ENCODE measurements at places on chromosomes 13 and 19.
A peak's percentile ranks its signal among the peaks of the same experiment; 100 is the strongest.

DNA sequence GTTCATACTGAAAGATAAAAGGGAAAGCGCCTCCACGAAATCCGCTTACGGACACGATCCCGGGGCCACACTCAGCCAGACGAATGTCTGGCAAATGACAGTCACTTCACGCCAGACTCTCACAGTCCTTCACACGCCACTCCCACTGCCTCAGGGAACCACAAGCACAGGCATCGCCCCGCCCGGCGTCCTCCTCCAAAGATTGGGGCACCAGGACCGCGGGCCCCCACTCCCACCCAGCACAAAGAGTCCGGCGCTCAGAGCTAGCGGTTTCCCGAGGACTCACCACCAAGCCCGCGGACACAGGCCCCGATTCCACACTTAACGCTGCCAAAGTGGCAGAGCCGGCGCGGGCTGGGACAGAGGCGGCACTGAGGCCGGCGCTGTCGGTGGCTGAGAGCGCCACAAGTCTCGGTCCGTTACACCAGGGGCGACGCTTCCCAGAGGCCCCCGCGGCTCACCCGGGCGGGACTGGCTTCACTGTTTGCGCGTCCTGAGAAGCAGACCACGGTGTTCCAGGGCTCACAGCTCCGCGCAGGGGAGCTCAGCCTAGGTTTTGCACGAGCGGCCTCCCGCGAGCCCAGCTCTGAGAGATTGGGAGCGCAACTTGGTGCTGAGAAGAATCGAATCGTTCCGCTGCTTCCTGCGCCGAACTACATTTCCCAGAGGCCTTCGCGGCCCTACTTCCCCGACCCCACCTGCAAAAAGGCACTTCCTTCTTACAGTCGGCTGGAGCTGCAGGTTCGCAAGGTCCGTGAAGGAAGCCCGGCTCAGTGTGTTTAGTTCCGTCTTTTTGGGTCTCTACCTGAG is at the start of gene ZNF569:
ZNF569 (minus strand) TSS at position 647 of the 810 bp plus-strand sequence. CDS start 22,523 bp downstream, outside the sequence.
- peak; percentile 90 for DNase-seq

- no peak for DNase-seq
These were observed 22.8 kb downstream of the WTIP start for GRCh38 chr19:34504273-34504808.

DNA sequence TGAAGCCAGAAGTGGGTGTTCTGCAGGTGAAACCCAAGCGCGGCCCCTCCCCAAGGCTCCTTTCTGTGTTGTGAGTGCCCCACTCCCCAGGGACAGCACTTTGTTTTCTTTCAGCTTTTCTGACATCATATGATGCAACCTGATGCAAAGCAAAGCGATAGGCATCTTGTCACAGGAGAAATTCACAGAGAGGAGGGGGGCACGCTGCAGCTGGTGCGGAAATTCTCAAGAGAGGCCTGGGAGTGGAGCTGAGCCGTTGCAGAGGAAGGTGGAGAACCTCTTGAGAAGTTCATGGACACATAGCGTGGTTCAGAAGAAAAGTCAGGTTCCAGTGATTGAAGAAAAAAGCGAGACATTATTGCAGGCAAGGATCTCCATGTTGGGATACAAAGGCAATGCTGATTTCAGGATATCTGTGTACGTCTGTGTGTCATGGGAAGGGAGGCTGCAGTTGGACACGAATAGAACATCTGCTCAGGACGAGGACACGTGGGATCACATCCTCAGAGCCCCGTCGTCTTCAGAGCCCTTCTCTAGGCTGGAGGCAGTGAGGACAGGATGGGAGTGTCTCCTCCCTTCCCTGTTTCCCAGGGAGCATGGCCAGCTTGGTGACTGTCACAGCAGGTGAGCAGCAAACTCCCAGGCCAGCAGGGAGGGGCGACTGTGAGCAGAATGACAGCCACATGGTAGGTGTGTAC is 79.2 kb downstream of the IRS2 start:
- DNase-seq: no peak

DNA sequence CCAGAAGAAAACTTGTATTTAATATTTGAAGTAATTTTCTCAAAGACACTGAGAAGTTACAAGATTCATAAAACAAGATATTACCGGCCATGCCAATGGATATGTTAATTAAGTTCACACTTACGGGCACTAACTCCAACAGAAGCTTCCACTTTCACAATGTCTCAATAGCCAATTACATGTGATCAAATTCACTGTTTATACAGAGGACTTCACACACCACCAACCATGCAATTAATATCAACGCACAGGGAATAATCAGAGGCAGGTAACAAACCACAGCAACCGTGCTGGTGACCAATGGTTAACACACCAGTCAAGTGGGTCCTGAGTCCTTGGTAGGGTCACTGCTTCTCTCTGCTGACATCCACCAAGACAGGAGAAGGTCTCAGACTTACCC is 5.9 kb upstream of the ACOD1 start:
- DNase-seq: no peak

GRCh38 chr13:110512198-110512740 is 49.3 kb downstream of the RAB20 start:
- DNase-seq: no peak

DNA sequence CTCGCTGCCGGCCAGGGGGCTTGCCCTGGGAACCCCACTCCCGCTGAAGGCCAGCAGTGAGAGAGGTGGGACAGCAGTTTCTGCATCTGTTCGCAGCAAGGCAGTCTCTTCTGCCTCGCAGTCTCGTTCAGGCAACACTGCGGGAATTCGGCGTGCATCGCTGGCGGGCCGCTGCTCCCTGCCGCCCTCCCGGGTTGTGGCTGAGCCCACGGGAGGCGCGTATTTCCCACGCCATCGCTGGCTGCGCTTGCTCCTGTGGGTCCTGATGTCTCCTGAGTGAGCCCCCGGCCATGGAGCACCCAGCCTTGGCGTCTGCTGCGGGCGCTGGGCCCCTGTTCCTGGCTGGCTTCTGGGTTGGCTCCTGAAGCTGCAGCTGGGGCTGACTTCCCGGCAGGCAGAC is 227.9 kb downstream of the TEX29 start:
- no peak for DNase-seq

GRCh38 chr19:54152267-54152666 is 7.3 kb downstream of the LENG1 start:
- DNase-seq: no peak
